ENCODE measurements at places on chromosomes 5 and 9.

DNA sequence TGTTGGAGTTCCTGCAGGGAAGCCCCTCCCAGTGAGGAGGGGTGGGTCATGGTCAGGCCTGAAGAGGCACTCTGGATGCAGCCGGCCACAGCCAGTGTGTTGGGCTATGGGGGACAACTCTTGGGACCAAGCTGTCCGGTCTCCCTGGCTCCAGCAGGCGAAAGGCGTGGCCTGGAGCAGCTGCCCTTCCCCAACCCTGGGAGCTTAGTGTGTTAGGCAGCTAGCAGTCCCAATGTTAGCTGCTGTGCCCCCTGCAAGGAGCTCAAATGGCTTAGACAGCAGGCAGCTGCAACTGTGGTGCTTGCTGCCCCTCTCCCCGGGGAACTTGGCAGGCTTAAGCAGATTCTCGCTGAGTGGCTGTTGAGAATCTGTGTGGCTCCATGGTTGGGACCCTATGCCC lies 67.5 kb upstream of the ACTBL2 start:
- DNase-seq, result no peak

DNA sequence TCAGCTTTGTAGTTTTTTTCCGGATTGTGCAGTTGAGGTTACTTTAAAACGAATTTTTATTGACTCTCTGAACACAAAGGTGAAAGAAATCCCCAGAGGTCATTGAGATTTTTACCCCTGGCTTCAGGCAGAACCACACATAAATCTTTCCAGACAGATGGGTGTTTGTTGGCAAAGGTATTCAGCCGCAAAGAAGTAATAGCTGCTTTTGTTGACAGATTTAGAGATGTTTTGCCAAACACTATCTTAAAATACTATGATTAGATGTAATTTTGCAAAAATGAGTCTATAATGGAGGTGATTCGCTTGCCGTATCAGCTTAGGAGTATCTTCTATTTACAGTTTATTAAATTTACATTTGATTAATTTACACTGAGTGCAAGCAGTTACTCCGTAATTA lies 418.3 kb upstream of the CLINT1 start:
- DNase-seq, result no peak

GRCh38 chr9:127488946-127489345 lies 37.6 kb downstream of the LRSAM1 start:
- DNase-seq, result no peak

DNA sequence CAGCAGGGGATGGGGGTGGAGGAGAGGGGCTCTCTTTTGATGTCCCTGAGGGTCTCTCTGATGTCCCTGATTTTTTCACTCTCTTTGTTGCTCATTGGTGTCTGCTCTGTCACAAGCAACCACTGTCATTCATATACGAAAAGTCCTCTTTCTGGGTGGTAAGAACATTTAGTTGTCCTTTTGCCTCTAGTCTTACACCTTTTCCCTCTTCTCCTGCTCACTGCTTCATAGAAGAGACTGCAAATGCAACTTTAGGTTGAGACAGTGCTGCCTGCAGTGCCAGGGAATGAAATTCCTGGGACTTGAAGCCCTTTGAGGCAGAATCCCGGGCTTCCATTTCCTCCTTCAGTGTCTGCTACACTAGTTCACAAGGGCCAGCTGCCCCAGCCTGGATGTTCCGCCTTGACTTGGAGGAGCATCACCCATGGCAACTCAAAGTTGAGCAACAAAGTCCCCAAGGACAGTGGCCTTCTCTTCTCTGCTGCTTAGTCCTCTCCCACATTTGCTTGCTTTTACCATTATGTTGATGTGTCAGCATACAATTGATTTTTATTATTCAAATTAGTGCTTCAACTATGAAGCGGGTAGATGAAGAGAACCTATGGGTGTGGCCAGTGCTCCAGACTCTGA lies 94.7 kb upstream of the RUSC2 start:
- DNase-seq, result no peak

DNA sequence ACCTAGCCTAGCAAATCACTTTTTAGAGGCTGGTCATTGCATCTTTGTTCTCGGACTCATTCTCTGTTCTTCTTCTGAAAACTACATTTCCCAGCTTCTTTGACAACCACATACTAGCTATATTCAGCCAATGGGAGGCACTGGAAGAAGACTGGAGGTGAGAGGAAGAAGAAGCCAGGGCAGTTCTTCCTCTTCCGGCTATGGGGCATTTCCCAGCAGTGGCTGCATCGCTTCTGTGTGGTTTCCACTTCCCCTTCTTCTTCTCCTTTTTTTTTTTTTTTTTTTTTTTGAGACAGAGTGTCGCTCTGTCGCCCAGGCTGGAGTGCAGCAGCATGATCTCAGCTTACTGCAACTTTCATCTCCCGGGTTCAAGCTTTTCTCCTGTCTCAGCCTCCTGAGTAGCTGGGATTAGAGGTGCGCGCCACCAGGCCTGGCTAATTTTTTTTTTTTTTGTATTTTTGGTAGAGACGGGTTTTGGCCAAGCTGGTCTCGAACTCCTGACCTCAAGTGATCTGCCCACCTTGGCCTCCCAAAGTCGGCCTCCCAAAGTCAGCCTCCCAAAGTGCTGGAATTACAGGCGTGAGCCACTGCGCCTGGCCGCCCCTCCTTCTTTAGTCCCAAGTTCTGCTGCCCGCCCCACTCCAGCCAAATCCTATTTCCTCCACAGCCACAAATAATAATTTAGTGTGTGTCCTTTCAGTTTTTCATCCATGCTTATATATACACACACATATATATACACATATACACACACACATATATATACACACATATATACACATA lies 6.9 kb upstream of the UBAP1 start:
- DNase-seq, result no peak

GRCh38 chr5:135182675-135183074 lies 148.6 kb upstream of the PITX1 start:
- DNase-seq, result no peak
